ENCODE measurements at places on chromosomes 12 and 14. TPM values are rescaled to one million over a fixed set of nuclear protein-coding genes. Genes with fewer than 3 reads are reported as not detected.

DNA sequence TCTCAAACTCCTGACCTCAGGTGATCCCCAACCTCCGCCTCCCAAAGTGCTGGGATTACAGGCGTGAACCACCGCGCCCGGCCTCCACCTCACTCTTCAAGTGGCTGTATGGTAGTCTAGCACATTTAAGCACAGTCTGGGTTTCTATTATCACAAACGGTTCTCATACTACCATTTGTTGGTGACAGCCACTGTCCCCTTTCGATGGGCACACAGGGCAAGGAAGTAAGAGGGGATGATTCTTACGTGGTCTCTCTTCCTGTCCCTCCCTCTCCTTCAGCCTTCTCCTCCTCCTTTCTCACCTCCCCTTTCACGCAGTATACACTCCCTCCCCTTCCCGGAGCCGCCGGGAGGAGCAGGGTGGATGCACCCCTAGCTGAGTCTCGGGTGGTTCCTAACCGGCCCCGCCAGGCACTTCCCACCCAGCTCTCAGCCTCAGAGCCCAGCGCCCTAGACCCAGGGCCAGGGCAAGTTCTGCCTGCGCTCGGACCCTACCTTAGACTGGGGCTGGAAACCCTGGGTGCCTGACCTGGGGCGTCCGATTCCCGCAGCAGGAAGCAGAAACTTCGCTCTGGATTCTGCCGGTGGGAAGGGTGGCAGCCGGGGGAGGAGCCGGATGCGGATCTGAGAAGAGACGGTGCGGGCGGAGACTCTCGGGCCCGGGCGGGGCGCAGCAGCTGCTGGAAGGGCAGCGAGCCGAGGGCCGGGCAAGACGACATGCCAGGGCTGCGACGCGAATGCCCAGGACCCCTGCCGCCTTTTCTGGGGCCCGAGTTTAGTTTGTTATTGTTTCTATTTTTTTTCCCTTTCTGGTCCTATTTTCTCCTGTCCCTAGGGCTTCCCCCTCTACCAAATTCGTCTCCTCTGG, at the start of gene TEP1:
TEP1 (minus strand) TSS at position 626 of the 868 bp plus-strand sequence. CDS start 5,062 bp downstream, outside the sequence.
- DNase-seq, result peak; percentile 94

- no peak for DNase-seq
These were observed 84.7 kb upstream of the FRMD6 start for GRCh38 chr14:51566831-51567582.

DNA sequence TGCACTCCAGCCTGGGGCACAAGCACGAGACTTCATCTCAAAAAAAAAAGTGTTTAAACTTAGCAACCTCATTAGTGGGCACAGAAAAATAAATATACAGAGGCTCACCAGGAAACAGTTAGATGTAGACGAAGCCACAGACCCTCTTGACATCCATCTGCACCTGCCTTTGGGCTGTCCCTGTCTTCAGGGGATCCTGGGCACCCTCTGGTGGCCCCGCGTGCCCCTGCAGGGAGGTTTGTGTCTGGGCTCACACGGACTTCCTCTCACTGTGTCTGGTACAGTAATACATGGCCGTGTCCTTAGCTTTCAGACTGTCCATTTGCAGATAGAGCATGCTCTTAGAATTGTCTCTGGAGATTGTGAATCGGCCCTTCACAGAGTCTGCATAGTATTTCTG, 916.5 kb downstream of the TMEM121 start:
- no peak for DNase-seq

The ERH gene
- total RNA-seq, result 127 TPM
